ENCODE measurements at places on chromosomes 4 and X.

DNA sequence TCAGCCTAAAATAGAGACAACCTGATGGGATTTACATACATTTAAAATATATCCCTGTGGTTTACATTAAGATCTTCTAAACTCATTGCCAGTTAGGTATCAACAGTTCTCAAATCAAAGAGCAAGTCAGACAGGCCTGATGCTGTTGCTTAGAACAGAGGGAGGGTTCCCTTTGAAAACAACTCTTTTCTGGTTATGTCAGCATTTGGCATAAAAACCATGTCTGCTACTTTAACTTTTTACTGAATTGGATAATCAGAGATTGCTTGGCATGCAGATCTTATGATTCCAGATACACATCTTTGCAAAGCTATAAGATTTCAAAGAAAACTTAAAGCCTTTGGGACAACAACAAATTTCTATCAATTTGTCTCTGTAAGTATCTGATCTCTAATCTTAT, 140.8 kb downstream of the CPE start:
- no peak for DNase-seq

- DNase-seq: no peak
These were observed 151.3 kb downstream of the RTL9 start for GRCh38 chrX:110509755-110510532.

DNA sequence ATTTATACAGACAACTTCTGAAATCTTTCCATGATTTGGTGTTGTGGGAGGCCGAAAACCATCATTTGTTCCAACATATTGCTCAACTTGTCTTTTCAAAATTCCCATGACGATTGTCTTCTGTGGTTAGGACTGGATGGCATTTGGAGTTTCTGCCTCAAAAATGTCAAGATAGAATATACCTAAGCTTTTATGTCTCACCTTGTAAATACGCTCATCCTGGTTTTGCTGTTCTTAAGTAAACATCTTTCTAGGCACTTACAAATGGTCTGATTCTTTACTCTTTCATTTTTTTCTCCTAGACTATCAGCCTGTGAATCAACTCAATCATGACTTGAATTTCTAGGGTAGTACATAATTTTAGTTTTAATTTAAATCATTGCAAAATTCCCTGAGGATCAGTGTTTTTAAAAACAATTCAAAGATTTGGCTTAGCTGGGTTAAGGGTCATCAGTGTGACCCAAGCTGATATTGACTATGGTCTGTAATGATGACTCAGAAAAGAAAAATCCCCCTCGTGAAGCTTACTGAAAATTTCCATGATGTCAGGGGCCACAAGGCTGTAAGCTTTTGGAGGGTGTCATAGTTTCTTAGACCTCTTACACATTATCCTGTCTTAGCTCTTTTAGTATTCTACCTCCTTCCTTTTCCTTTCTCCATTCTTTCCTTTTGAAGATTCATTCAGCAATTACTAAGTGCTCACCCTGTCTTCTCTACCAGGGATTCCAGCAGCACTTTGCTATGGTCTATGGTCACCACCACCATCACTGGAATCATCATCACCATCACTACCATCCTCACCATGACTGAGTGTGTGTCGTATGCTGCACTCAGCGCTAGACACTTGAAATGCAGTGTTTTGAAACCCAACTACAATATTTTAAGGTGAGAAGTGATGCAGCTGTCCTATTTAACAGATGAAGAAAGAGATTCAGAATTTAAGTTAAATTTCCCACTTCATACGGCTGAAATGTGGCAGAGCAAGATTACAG, 124.4 kb downstream of the CPE start:
- DNase-seq: peak; percentile 4

DNA sequence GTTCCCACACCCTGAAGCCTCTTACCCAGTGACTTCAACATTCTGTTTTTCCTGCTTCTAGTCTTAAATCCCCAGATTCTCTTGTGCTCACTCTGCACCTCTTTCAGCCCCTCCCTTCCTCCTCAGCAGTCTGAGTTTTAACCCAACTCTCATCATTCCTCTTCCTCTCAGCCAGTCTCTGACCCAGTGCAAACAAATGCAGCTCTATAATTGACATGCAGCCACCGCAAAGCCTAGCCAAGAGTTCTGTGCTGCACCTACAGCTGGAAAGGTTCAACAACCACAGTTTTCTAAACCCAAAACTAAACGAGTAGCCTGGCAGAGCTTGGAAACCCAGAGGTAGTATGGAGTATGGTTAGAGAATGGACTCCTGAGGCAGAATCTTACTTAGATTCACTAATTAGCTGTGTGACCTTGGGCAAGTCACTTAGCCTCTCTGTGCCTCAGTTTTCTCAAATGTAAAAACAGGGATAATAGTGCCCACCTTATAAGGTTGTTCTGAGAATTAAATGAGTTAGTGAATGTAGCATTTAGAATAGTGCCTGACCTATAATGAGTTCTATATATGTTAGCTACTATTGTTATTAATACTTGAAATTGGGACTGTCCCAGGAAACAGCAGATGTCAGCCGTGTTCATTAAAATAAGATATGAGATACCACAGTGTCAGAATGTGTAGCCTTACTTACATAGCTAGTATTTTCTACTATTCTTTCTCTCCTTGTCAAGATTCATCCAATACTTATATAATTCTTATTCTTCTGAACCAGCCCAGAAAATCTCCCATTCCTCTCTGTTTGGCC, 3.5 kb downstream of the TMEM154 start:
- no peak for DNase-seq

DNA sequence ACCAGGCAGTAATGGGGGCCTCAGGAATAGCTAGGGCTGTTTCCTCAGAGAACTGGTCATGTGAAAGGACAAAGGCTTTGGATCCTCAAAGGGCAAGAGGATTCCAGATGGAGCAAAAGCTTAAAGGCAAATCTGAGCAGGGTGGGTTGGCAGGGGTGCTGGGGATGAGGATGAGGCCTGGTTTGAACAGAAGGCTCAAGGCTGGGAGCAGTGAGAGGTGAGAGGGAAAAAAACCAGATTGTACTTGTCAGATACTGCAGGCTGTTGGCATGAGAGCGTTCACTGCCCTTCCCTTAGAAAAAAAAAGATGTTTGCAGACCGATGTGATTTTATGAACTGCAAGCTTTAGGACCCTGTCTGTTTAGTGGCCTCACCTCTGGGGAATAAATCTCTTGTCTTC, 75.3 kb upstream of the PLAC1 start:
- no peak for DNase-seq

GRCh38 chr4:5125321-5125720, 74.0 kb downstream of the STK32B start:
- no peak for DNase-seq

DNA sequence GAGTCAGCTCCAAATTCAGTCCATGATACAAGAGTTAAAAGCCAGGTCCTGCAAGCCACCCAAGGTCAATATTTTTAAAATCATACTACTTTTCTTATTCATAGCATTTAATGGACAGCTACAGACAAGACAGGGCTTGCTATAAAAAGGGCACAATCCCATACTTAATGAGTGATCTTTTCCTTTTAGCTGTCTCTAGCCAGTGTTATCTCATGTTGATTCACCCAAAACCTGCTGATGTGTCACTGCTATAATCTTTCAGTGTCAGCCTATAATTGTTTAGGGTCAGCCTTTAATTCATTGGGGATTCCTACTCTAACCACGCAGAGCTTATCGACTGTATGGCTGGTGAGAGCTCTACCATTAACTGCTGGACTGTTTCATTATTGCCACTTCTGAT, 51.2 kb upstream of the HCCS start:
- no peak for DNase-seq

DNA sequence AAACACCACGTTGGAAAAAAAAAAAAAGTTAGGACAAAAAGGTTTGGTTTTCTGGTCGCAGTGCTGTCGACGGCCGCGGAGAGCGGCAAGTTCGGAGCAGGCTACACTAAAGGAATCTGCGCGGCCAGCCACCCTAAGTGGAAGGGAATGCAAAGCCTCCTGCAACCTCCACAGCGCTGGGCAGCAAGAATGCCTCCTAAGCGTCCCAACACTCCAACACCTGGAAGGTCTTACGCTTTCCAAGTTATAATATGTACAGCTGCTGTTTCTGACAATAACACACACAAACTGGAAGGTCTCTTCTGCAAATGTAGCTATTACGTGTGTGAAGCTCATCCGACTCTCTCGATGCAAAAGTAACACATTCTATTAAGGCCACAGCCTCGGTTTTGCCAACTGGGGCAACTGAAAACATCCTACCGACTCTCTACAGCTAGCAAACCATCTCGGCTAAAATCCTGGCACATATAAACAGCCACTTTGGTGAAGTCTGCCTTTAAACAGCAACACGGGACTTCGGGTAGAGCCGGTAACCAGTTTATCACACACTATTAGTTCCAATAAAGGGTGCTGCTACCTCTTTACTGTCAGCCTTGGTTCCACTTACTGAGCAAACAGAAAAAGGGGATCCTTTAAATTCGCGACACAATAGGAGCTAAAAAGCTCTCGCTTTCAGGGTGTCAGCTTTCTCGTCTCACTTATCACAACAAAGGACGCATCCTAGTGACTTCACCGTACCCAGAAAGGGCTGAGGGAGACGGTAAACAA, 895 bp downstream of the SMIM14 start:
- DNase-seq: peak; percentile 48

GRCh38 chrX:146259207-146259606, 441.6 kb downstream of the SLITRK2 start:
- DNase-seq: no peak

DNA sequence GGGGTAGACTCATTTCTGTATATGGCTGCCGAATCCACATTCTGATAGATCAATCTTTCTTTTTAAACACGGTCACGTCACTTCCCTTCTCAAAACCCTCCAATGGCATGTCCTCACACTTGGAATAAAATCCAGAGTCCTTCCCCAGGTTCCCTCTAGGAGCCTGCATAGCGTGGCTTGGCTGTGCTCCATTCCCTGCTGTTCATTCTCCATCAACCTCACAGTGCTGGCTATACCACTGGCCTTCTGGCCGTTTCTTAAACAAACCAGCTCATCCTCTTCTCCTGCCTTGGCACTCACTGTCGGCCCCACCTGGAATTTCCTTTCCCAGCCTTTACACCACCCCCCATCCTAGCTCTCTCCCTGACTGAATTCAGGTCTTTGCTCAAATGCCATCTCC, 77.1 kb downstream of the RBM47 start:
- peak; percentile 55 for DNase-seq

DNA sequence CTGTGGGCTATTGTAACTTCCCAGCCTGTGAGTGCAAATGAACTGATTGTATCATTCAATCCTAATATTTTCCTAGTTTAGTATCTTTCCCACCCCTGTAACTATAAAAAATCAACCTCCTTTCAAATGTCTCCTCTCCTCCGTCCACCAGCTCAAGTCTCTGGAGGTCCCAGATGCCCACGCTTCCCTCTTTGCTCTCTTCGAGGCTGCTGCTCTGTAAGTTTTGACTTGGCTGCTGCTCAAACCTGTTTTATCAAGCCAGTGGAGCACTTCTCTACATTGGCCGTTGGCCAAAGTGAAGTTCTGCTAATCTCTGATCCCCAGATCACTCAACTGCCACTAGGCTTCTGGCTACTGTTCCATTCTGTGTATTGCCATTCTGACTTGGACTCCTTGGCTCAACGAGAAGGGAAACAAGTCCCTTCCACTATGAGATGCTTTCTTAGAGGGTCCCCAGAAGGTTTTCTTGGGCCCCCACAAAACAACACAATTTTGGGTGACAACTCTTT, 60.7 kb upstream of the RAPGEF2 start:
- no peak for DNase-seq

- DNase-seq: peak; percentile 10
These were observed 378.4 kb downstream of the ANKRD50 start for GRCh38 chr4:124334119-124334518.

- no peak for DNase-seq
These were observed 7.6 kb downstream of the PRRG3 start for GRCh38 chrX:151702741-151703340.

DNA sequence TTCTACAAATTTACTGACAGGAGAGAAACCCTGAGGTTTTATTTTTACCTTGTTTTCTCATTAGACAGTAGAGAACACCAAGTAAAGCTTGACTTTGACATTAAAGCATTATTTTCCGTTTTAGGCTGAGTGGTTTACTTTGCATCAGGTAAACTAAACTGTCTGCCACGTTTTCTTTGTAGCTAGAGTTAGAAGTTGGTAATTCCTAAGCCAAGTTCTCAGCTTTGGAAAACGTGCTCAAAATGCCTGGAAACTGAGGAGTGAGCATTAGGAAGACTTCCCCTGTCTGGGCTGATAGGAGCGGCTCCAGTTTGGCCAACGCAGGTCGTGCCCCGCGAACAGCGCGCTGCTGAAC, 819 bp downstream of the PDLIM3 start:
- DNase-seq: no peak

- no peak for DNase-seq
These were observed 26.0 kb downstream of the MANBA start for GRCh38 chr4:102734591-102735385.

- DNase-seq: no peak
These were observed 73.2 kb downstream of the HAUS3 start for GRCh38 chr4:2168469-2169319.

All from A549 (cell line).